ENCODE measurements at places on chromosomes 12 and 14.

DNA sequence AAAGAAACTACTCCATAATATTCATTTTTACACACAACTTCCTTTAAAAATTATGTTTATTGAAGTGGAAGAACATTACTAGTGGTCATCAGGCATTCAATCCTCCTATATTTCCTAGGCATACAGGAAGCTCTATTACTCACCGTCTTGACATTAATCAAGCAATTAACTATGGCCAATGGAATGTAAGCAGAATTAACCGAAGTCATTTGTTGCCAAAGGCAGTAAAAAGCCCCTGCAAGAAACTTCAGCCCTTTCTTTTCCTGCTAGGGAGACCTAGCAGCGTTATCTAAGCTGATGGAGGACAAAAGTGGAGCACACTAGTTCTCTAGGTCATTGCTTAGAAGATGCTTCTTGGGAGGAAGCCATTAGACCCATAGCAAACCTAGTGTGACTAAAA, 399.6 kb downstream of the KCNH5 start:
- DNase-seq: no peak

DNA sequence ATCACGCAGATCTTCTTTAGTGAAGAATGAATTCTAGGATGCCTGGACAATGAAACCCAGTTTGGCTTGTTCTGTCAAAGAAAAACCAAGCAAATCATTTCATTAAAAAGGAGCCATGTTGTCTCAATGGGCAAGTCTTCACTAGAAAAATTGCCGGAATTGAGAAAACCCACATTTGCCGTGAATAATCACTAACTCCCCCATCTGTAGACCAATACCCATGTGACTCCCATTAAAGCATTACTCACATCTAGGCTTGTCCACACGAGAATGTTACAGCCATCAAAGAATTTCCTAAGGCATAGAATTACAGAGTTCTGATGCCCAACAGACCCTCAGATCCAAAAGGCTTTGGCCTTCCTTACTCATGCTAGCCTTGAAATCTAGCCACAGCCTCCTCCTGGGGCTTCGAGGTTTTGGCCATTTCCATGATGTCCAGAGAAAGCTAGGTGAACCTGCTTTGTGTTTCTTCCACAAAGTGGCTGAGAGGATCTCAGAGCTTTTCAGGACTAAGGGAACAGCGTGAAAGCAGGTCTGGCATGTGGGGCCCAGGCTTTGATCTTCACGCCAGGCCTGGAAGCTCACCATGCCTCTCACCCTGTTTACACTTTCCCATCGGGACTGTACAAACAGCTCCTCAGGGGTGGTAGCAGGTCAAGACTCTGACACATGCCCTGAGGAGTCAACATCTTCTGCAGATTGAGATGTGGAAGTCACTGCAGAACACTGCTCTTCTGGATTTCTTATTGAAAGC, 12.1 kb downstream of the SLC7A8 start:
- DNase-seq: no peak

DNA sequence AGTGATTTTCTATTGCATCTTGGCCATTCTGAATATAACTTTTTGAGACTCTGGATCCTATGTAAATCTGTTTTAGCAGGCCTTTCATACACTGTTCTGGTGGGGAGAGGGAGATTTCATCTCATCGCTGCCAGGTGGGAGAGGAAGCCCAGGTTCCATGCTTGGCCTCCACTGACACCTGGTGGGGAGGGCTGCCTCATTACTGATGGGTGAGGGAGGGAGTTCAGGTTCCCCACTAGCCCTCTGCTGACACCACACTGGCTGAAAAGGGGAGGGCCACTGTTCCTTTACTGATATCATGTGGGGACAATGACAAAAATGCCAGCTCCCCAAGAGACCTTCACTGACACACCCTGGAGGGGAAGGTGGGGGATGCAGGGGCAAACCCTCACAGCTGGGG, 2.4 kb upstream of the GALNT8 start:
- no peak for DNase-seq

DNA sequence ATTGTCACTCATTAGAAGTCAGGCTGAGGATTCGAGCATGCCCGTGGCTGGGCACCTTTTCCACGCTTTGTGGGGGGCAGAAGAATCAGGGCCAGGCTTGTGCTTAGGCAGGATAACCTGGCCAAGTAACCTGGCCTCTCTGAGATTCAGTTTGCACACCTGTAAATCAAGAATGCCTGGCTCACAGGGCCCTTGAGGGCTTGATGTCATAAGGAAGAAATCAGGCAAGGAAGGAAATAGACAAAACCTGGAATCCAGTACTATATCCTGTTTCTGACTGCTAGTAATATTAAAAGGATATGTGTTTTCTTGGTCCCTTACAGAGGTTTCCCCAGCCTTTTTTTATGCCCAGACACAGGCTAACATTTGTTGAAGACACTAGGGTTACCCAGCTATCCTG, 91.9 kb downstream of the SAMD4A start:
- no peak for DNase-seq

- no peak for DNase-seq
Measured at GRCh38 chr14:102690509-102691286, 86.6 kb upstream of the TRAF3 start.
